Activated CD4-positive, CD25-positive, alpha-beta regulatory T cell (primary cell): ENCODE measurements at places on chromosomes 2 and 18.

DNA sequence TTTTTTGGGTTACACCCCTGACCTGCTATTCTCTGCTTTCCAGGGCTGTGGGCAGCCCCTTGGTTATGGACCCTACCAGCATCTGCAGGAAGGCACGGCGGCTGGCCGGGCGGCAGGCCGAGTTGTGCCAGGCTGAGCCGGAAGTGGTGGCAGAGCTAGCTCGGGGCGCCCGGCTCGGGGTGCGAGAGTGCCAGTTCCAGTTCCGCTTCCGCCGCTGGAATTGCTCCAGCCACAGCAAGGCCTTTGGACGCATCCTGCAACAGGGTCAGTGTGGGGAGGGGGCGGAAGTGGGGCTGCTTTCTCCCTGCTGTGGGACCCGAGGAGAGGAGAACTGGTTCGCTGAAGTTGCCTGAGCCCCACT, 9.7 kb upstream of the WNT10A start:
- DNase-seq: no peak

- DNase-seq: no peak
Measured at GRCh38 chr2:30031184-30031583, 109.8 kb upstream of the ALK start.

DNA sequence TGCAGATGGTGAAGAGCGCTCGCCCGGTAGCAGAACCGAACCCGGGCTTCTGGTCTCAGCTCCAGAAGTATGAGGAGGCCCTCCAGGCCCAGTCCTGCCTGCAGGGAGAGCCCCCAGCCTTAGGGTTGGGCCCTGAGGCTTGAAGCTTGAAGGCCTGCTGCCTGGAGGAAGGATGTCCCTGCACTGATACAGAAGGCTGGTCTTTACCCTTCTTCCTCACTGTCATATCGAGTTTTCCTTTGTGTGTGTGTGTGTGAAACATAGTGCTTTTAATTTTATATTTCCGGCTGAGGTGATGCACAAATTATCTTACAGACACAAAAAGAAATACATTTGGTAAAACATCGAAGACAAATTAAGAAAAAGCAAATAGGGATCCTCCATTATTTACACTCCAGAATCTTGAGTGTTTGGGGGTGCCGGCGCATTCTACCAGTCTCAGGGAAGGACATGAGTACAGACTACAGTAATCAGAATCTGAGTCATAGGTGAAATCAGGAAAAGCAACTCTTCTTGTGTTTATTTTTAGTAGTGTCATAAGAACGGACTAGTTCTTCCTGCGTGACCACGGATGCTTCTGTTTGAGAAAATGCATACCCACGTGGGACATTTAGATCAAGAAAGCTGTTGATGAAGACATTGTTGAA, 1.3 kb downstream of the DUSP28 start:
- DNase-seq: no peak

DNA sequence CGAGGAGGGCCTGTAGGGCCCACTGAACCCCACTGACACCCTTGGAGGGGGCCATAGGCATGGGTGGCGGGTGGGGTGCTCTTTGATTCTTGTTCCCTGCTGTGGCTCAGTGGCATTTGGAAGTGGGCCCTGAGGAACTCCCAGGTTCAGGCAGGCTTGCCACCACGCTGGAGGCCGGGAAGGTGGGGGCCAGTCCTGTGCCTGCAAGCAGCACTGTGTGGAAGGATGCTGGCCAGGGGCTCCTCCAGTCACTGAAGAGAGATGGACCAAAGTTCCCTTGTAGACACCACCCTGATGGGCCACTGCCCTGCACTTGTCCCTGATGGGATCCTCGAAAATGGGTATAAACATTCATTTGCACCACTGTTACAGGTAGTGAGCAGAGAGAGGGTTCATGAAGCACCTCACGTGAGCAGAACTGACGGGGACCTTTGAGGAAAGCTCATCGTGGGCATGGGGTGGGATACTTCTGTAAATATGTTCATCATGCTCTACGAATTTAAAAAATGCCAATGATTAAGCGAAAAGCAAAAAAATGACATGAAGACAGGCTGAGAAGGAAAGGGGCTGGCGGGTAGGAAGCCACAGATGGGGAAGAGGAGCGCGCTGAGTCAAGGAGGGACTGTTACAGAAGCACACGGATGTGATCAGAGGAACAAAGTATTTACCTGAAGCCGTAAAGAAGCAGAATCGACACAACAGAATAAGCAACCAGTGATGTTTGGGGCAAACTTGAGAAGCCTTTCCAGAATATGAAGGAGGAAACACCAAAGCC, 45.2 kb upstream of the ASB1 start:
- no peak for DNase-seq

GRCh38 chr18:48974304-48975119, 23.7 kb upstream of the SMAD7 start:
- no peak for DNase-seq

DNA sequence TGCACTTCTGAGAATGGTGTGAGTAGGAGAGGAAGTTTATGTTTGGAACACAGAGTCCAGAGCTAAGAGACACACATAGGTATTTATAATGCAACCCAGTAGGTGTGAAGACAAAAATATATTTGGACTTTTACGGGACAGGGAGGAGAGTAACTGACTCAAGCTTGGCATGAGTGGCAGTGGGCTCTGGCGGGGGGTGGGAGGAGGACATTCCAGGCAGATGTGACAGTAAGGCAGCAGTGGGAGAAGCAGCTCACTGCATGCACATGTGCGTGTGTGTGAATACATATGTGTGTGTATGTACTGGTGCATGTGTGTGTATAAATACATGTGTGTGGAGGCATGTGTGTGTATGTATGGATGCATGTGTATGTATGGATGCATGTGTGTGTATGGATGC, 51.4 kb downstream of the DCDC2C start:
- no peak for DNase-seq
